HEK293T (cell line): ENCODE measurements at places on chromosomes 16 and 17.

- no peak for DNase-seq
Measured at GRCh38 chr17:64017381-64017980, 3.0 kb downstream of the ICAM2 start.

- no peak for DNase-seq
Measured at GRCh38 chr17:33562792-33563191, 269.7 kb upstream of the ASIC2 start.

- no peak for DNase-seq
Measured at GRCh38 chr17:17806035-17806434, 30.8 kb downstream of the SREBF1 start.

- DNase-seq, result no peak
Measured at GRCh38 chr16:84759061-84759460, 59.3 kb downstream of the USP10 start.

DNA sequence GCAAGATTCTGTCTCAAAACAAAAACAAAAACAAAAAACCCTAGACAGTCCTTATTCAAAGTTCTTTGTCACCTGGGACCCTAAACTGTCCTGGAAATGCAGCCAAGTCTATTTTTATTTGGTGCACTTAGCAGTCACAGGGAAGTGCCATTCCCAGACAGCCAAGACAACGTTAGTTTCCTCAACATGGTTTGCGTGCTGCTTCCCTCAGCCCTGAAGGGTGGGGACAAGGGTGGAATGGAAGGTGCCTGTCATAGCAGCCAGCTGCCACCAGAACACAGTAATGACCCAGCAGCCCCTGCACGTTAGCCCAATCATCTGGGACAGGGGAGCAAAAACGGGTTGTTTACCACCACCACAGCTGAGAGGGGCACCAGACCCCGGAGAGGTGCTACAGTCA is 16.9 kb downstream of the CREBBP start:
- DNase-seq, result no peak

DNA sequence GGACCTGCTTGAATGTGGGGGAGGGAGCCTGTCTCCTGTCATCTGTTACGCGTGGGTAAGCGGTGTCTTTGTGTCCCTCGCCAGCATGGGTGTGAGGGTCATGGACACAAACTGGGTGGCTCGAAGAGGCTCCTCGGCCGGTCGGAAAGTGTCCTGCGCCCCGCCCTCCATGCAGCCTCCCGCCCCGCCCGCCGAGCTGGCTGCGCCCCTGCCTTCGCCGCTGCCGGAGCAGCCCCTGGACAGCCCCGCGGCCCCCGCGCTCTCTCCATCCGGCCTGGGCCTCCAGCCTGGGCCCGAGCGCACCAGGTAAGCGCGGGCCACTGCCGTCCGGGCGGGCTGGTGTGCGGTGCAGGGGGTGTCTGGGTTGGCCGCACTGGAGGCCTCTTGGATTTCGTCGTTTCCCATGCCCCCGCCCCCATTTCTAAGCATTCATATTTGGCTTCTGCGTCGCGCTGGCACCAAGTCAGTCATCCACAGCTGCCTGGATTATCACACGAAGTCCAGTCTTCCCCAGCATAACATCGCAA is 43.8 kb downstream of the ELAC2 start:
- DNase-seq, result no peak

DNA sequence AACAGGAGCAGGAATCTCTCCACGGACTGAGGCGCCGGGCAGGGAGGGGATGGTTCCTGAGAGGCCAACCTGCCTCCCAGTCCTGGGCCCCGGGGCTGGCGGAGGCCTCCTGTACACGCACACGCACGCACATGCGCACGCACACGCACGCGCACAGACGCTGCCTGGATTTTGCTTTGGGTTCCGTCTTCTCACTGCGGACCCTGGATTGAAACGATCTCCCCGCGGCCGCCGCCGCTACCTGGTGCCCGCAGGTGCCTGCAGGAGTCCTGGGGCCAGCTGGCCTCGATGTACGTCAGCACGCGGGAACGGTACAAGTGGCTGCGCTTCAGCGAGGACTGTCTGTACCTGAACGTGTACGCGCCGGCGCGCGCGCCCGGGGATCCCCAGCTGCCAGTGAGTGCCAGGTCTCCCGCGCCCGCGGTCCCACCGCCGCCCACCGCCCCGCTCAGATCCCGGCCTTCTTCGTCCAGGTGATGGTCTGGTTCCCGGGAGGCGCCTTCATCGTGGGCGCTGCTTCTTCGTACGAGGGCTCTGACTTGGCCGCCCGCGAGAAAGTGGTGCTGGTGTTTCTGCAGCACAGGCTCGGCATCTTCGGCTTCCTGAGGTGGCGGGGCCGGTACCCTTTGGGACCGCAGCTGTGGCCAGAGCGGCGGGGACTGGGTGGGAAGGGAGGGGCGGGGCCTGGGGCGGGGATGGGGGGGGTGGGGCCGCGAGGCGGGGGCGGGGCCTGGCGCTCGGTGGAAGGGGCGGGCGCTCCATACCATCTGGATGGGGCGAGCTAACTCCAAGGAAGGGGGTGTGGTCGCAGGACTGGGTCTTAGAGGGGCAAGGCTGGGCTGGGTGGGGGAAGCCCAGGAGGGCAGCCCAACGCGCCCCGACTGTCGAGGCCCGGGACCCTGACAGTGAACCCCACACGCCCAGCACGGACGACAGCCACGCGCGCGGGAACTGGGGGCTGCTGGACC is 12.3 kb downstream of the CES4A start:
- no peak for DNase-seq

DNA sequence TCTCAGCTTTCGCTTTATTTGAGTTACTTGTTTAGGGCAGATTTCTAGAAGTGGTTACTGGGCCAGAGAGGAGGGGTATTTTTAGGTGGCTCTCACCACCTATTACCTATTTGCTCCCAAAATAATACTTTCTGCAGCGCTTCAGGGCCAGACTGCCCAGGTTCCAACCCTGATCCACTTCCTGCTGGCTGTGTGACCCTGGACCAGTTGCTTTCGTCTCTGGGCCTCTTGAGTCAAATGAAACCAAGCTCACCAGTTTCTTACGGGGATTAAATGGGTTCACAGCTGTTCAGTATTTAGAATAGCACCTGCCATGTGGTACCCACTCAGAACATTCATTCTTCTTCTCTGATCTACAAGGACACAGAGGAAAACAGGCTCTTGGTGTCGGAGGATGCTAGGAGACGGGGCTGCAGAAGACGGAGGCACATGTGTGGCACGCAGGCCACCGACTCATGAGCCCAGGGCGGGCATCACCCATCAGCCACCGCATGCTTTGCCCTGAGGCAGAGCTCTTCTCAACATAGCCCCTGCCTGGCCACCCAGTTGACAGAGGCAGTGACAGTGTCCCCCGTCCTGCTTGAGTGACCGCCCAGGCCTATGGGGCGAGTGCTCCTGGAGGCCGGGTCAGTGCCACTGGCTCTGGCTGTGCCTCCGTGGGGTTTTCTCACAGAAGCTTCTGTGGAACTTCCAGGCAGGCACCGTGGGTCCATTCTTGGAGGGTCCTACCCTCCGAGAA is 149.0 kb upstream of the PLCG2 start:
- no peak for DNase-seq

DNA sequence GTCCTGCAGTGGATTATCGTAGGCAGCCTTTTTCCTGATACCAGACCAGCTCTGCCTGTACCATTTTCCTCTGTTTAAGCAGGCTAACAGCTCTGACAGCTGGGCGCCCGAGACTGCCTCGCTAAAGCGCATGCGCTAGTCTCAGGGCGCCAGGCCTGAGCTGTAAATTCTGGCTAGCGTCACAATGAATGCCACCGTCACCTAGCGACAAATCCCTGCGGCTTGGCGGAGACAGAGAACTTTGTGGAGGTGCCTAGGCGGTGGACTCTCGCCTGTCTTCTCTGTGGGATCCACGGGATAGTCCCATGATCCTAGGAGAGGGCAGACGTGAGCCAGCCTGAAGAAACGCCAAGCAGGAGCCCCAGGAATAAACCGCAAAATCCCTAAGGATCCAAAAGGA is 573.9 kb downstream of the KCNJ18 start:
- no peak for DNase-seq

GRCh38 chr16:50244140-50244503 is 22.2 kb upstream of the ADCY7 start:
- DNase-seq, result no peak

DNA sequence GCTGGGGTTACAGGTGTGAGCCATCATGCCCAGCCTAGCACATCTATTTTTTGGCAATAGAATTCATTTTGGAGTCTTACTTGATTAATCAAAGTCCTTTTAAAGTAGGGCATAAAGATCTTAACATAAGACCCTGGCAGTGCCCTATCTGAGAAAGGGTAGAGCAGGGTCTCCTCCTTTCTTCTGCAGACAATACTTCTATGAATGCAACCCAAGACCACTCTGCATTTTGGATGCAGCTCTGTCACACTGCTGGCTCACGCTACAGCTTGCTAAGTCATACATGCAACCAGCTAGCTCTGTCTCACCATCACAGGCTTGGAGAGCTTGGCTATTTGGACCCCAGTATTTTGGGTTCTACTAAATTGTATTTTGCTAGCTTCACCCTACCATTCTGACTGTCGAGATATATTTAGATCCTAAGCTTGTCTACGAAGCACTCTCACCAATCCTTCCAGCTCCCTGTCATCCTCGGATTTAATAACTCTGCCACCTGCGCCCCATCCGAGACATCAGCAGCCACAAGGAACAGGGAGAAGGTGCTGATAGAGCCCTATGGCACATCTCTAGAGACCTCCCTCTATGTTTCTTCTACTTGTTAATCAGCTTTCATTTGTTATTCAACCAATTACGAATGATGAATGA is 45.1 kb downstream of the RBFOX3 start:
- DNase-seq, result no peak
